Hindlimb muscle (tissue), 1 donor: ENCODE measurements at places on chromosomes 4 and X.

- DNase-seq: no peak
Measured at GRCh38 chrX:150575419-150575814, 7.0 kb downstream of the MTM1 start.

- DNase-seq: no peak
Measured at GRCh38 chrX:121236040-121236439, 188.6 kb downstream of the GLUD2 start.

DNA sequence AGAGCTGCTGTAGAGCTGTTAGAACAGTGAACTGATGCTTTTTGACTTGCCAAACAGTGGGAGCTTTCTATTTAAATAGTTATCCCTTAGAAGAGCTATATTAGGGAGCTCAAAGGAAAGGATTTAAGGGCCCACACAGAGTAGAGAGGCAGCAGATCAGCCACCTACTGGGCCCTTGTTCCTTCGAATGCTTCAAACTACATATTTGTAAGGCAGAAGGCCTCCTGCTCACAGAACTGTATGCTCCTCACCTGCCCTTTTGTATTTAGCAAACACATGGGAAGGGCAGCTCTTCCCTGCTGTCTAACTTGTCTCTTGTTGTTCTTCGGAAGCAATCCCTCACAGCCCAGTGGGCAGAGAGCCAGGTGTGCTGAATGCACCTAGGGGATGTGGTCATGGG, 38.0 kb downstream of the IL1RAPL1 start:
- DNase-seq: no peak

DNA sequence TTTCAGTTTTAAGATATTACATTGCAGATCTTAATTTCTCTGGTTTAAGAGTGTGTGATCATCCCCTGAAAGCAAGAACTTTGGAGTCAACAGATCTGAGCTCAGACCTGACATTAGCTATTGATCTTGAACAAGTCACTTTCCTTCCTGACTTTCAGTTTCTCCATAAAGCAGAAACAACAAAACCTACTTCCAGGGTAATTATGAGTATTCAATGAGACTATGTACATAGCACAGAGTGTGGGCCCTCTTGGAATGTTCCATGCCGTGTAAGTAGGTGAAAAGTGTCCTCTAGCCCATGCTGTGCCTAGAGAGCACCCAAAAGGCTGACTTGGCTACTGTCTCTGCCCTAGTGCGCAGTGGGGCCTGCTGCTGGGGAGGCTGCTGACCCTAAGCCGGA, 188.0 kb upstream of the RPL34 start:
- no peak for DNase-seq

DNA sequence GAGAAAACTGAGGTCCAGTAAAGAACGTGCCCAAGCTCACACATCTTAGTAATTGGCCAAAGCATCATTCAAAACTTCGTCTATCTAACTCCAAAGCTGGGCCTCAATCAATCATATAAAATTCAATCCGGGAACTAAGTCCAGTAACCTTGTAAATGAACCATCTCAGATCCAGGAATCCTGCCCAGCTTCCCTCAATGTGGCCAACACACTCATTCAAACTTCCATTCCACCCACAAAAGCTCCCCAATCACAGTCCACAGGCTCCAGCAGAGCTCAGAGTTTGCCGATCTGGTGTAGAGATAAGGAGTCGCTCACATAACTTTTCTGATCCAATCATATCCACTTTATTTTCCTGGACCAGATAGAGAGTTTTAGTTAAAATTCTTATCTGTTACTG, 144.8 kb downstream of the SPATA18 start:
- no peak for DNase-seq

GRCh38 chr4:88398381-88398780, 19.7 kb downstream of the HERC6 start:
- no peak for DNase-seq

DNA sequence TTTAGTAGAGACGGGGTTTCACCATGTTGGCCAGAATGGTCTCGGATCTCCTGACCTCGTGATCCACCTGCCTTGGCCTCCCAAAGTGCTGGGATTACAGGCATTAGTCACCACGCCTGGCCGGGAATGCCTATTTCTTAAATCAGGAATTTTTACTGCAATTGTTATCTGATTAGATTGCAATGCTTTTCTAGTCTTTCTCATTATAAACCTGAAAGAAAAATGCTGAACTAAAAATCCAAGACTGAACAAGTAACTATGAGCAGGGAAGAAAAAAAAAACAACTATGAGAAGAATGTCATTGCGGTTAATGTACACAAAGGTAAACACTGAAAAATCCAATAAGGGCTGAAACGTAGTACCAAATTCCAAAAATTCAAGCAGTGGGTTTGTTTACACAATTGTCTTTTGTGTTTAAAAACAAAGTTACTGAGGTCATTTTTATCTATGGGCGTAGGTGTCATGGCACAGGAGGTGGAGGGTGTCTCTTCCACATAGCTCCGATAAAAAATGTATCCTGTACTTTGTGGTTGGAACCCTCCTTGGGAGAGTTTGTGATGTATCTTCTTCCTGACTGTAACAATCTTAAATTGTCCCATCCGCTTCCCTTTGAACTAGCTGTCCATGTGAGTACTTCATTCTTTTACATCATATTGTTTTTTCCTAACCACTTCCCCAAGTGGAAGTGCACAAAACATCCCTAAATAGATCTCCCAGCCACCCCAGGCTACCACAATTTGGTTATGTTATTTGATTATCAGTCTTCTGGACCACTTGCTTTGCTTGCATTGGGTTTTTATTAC, 11.1 kb upstream of the TMEM156 start:
- no peak for DNase-seq

- DNase-seq: peak; percentile 39
Measured at GRCh38 chr4:112099701-112100297, 45.5 kb upstream of the FAM241A start.

DNA sequence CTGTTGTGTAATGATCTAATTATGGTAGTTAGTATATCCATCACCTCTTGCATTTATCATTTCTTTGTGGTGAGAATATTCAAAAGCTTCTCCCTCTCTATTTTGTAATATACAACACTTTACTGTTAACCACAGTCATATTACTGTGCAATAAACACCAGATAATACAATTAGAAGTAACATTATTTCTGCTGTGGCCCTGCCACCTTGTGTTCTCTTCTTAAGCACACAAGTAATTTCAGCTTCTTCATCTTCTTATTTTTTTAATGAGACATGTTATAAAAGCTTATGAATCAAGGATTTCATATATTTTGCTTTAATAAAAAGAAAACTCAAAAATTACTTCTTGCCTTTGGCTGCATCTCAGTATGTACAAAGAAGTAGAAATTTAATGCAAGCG, 675.2 kb upstream of the INTU start:
- DNase-seq: no peak

DNA sequence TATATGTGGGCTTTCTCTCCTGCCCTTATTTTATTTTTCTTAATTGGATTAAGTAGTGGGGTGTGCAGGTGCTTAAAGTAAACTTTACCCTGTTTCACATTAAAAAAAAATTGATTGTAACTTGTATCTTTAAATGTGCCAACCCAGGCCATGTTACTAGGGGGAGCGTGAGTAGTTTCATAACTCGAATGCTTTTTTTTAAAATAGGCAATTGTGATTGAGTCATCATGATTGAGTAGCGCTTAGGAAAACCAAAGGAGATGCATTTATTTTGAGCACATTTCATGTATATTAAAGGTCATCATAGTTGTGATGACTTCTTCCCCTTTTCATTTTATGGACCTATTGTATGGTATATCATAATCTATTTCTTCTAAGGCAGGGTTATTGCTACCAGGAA, 32.2 kb downstream of the GPAT3 start:
- no peak for DNase-seq

- DNase-seq: peak; percentile 36
Measured at GRCh38 chr4:36351082-36351666, 69.8 kb downstream of the DTHD1 start.

GRCh38 chr4:101689220-101689619, 101.3 kb upstream of the BANK1 start:
- DNase-seq: no peak

DNA sequence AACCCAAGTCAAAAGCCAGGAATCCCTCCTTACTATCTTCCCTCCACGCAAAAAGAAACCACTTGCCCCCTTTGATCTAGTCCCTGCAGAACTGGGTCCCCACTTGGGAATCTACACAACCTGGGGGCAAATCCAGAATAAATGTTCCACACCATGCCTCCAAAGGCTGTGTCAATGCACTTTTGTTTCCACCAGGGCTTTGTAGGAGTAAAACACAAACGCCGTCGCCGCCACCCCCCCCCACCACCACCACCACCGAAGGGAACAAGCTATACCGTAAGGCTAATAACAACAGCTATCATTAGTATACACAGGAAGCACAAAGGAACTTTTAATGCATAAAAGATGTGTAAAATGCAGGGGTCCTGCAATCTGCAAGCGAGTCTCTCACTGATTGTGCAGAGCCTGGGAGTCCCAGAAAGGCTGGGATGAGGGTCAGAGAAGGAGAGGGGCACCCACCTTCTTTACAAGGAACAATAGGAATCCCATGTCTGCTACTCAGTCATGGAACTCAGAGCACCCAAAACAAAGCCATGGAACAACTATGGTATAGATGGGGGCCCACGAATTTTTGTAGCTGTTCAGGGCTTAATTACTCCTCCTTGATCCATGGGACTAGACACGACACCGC, 13.2 kb downstream of the BCOR start:
- DNase-seq: no peak

DNA sequence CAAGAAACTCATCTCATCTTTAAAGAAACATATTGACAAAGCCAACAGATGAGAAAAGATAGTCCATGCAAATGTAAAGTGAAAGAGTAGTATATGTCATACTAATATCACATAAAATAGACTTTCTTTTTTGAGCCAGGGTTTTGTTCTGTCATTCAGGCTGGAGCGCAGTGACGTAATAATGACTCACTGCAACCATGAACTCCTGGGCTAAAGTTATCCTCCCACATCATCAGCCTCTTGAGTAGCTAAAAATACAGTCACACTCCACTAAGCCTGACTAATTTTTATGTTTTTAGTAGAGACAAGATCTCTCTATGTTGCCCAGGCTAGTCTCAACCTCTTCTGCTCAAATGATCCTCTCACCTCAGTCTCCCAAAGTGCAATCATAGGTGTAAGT, 51.8 kb upstream of the TRAM1L1 start:
- DNase-seq: no peak

DNA sequence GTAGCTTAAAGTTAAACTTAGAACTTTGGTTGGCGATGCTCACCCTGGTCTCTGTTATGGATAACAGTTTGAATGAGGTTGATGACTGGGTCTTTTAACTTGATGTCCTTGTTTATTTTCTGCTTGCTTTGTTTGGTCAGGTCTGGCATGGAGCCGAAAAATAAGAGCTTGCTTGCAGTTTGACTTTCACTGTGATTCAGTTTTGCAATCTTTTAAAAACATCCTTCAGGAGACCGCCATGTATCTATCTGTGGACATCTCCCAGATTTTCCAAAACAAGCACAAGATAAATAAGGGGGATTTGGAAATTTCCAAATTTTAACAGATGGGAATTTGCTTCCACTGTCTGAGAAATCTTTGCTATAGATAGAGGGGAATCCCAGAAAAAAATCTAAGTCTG, 246.7 kb downstream of the PALLD start:
- no peak for DNase-seq
